Vagina (tissue), 2 donors: ENCODE measurements at places on chromosomes 13 and 19.

DNA sequence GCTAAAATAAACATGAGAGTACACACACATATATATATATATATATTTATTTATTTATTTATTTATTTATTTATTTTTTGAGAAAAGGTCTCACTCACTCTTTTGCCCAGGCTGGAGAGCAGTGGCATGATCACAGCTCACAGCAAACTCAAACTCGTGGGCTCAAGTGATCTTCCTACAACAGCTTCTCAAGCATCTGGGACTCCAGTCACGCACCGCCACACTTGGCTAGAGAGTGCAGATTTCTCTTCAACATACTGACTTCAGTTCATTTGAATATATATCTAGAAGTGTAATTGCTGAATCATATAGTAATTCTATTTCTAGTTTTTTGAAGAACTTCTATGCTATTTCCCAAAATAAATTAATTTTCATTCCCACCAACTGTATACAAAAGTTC, 1711.8 kb downstream of the SLITRK5 start:
- no peak for DNase-seq

- DNase-seq: peak; percentile 86
These were observed 69.8 kb upstream of the SERP2 start for GRCh38 chr13:44303681-44304432.

GRCh38 chr13:38483623-38484022, 134.0 kb downstream of the UFM1 start:
- no peak for DNase-seq

DNA sequence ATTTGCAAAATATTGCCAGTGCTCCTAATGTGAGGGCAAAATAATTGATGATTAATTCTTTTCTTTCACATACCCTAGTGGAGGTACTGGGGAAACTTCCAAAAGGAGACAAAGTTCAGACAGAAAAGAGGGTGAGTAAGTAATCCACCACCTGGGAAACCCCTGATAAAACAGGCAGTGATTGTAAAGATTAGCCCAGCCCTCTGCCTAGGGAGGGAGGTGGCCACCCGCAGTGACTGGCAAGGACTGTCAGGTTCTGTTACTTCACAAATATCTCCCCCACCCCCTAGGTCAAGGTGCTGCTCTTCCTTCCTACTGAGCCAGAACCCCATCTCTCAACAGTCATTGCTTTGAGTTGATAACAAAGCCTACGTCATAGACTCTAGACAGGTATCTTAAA, 239.7 kb downstream of the DNAJC15 start:
- DNase-seq: no peak

DNA sequence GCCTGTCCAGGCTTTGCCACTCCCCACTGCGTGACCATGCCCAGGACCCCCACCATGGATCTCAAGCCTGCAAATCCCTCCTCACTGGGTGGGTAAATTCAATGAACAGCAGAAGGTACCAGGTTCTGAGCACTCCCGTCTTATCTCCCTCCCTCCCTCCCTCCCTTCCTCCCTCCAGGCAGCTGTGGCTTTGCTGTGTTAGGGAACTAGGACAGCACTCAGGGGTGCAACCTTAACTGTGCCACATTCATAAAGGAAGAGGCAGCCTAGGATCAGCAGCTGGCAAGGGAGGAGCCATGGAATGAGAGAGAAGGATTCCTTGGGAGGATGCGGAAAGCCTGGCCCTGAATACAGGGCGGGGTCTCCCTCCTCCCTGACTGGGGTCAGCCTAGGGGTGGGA, 5.6 kb downstream of the CEACAM4 start:
- no peak for DNase-seq

GRCh38 chr19:3842948-3843347, 25.9 kb downstream of the ZFR2 start:
- DNase-seq: no peak

DNA sequence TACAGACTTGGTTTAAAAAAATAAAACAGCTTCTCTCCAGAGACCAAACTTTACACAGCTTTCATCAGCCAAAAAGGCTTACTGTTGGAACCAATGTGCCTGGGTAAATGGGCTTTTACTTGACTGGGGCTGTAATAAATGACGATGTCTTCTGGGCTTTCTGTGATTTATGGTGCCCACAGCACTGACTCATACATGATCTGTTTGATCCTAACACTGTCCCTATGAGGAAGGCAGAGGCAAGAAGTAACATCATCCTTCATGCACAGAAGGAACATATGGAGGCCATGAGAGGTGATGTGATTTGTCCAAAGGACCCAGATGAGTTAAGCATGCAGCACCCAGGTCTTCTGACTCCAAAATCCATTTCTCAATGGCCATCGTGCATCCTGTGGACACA, 77.4 kb downstream of the DOCK9 start:
- DNase-seq: no peak

GRCh38 chr13:38784036-38784880, 97.4 kb downstream of the FREM2 start:
- DNase-seq: no peak
